Lung (tissue), 17 donors: ENCODE measurements at places on chromosomes 2 and 18.

- no peaks in the 10 kb centered on the region for H3K36me3 ChIP-seq
- no peaks in the 10 kb centered on the region for H3K27me3 ChIP-seq
- H3K27ac ChIP-seq = peak overlapping the region; percentile 42
- no peak for DNase-seq
Observed at GRCh38 chr18:615773-616172, 19.0 kb downstream of the CLUL1 start.

DNA sequence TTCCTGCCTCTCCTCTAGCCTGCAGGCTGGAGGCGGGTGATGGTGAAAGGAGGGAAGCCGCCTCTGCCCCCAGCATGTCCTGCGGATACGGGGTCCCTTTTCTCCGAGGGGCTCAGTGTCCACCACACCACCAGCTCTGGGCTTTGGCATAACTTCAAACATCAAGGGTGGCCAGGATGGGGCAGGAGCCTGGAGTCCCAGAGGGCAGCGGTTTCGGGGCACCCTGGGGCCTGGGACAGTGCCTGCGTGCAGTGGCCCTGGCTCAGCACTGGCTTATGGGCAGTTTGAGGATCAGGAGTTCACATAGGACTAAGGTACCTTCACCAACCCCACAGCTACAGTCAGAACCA lies 85.5 kb upstream of the GPC1 start:
- H3K36me3 ChIP-seq = no peaks in the 10 kb centered on the region
- H3K27ac ChIP-seq = no peak overlapping the region
- DNase-seq = no peak
- peaks cover 5% of the 10 kb centered on the region for H3K27me3 ChIP-seq

- no peak overlapping the region for H3K4me3 ChIP-seq
- no peaks in the 10 kb centered on the region for H3K27me3 ChIP-seq
- no peak overlapping the region for H3K27ac ChIP-seq
- H3K36me3 ChIP-seq = no peaks in the 10 kb centered on the region
- H3K4me1 ChIP-seq = no peaks in the 10 kb centered on the region
Observed at GRCh38 chr2:51903728-51904127, 871.8 kb upstream of the NRXN1 start.

DNA sequence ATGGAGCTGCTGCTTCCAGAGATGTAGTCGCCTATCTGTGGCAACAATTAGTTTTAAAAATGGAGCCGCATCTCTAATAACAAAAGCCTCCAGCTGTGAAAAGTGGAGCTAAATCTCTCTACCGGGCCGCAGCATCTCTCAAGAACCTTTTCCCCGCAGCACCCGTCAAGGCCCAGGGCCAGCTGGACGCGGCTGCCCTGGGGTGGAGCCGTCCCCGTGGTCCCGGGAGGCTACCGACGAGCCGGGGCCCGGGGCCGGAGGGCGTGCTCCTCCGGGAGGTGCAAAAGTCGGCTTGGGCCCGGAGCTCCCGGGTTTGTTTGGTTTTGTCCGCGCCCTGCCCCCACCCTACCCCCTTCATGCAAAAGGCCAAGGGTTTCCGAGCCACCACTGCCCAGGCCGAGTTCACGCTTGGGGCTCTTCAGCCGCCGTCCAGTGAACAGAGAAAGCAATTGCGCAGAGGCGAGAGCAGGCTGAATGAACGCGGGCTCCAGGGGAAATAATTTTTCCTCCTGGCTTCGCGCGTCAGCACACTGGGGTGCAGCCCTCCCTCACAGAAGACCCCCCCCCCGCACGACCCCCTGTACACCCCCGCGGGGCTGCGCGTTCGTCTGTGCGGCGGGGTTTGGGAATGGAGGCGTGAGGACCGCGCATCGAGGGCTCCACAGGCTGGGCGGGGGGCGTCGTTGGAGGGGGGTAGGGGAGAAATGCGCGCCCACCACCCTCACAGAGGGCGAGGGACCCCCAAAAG lies 557 bp upstream of the GREB1L start:
- H3K36me3 ChIP-seq = no peaks in the 10 kb centered on the region
- H3K4me3 ChIP-seq = no peak overlapping the region
- no peaks in the 10 kb centered on the region for H3K4me1 ChIP-seq
- H3K27ac ChIP-seq = no peak overlapping the region
- peaks cover 53% of the 10 kb centered on the region for H3K27me3 ChIP-seq
